ENCODE measurements at places on chromosomes 3 and 15.

DNA sequence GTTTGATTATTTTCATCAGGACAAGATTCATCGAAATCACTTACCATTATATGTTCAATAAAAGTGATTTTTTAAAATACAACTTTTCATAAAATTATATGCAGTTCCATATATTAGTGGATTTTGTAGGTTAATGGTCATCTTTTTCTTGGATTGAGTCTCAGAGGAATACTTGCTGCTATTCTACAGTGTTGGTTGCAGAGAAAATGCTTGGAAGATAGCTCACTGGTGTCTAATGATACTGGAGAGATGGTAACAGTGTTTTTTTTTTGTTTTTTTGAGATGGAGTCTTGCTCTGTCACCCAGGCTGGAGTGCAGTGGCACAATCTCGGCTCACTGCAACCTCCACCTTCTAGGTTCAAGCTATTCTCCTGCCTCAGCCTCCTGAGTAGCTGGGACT, 143.3 kb downstream of the TCF12 start:
- DNase-seq = no peak

- no peak for DNase-seq
These were observed 14.2 kb upstream of the PLXNA1 start for GRCh38 chr3:126968391-126969390.

DNA sequence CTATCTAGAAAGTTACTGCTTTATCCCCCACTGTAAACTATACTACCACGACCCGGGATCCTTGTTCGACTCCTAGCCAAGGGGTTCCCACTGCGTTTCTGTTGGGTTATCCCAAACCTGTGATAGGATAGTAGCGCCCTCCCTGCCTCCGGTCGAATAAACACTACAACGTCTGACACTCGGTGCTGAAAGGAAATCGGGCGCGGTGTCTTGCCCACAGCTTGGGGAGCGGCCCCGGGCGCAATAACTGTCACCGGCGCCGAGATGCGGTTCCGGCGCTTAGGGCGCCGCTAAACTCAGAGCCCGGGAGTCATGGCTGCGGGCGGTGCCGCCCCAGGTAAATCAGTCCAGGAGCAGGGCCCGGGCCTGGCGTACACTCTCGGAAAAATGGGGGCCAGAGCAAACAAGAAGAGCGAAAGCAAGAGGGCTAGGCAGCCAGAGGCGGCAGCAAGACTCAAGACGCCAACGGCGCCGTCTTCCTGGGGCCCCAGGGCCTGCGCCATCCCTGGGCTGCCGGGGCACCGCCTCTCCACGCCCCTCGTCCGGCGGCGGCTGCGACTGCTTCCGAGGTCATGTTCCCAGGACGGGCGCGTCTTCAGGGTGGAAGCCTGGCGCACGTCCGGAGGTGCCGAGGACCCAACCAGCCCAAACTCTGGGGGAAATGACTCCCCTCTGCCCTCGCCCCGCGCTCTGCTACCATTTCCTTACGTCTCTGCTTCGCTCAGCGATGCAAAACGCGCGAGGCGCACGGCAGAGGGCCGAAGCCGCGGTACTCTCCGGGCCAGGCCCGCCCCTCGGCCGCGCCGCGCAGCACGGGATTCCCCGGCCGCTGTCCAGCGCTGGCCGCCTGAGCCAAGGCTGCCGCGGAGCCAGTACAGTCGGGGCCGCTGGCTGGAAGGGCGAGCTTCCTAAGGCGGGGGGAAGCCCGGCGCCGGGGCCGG, at the start of gene DUT:
DUT (plus strand) TSS at position 575 of the 941 bp plus-strand sequence; CDS start at position 662, 87 bp downstream.
- DNase-seq = peak; percentile 79

DNA sequence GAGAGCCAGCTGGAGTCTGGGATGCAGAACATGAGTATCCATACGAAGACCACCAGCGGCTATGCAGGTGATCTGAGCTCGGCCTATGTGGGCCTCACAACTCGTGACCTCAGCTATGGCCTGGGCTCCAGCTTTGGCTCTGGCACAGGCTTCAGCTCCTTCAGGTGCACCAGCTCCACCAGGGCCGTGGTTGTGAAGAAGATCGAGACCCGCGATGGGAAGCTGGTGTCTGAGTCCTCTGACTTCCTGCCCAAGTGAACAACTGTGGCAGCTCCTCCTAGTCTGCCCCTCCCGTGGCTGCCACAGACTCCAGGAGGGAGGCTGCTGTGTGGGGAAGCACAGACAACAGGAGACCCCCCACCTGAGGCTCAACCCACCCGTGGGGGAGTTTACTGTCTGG, 3.6 kb upstream of the KPNA4 start:
- no peak for DNase-seq

- DNase-seq = no peak
These were observed 35.0 kb downstream of the MTMR10 start for GRCh38 chr15:30956216-30957124.

GRCh38 chr3:129015388-129016105, 14.4 kb downstream of the EFCC1 start:
- no peak for DNase-seq

DNA sequence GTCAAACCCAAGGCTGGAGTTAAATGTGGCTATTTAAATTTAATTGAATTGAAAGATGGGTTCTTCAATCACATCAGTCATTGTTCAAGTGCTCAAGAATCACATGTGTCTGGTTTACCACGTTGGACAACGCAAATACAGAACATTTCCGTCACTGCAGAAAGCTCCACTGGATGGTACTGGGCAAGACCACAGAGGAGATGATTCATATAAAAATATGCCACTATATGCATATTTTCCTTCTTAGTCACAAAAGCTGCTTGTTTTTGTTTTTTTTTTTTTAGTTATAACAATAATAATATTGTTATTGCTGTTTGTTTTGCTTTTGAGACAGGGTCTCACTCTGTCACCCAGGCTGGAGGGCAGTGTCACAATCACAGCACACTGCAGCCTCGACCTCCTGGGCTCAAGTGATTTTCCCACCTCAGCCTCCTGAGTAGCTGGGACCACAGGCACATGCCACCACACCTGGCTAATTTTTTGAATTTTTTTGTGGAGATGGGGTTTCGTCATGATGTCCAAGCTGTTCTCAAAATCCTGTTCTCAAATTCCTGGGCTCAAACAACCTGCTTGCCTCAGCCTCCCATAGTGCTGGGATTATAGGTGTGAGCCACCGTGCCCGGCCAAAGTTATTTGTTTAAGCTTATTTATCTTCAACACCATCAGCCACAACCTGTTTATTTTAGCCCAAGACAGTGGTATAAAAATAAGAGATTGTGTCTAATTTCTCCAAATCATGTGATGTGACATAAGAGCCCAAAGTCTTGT, 19.4 kb downstream of the RTP3 start:
- peak; percentile 75 for DNase-seq

DNA sequence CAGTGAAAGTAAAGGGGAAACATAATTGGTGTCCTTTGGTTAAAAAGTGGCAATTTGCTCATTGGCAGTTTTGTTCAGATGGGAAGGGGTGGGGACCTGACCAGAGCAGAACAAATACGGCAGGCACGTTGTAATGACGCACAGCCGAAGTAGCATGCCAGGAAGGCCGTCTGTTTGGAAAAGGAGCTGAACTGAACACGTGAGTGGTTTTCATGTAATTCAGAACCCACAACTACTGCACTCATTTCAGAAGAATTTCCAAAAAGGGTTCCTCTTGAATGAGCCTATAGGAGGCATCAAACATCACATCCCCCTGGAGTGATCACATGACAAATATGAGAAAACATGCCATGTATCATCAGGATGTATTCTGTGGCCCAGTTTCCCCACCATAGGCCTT, 42.9 kb upstream of the LMCD1 start:
- DNase-seq = no peak

DNA sequence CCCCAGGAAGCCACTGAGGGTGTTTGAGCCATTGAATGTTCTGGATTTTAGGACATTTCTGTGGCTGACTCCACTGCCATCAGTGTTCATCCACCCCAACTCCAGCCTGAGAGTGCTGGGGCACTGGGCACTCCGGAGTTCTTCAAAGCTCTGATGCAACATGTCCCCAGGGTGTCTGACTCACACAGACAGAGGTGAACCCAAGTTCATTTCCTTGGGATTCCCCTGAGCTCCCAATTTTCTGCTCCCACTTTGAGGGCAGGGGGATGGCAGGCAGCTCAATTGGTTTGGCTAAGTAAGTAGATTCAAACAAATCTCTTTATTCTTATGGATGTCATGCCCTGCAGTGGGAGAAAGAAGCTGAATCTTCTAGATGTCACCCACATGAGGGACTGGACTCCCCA, 2.2 kb downstream of the STRA6 start:
- DNase-seq = peak; percentile 90

DNA sequence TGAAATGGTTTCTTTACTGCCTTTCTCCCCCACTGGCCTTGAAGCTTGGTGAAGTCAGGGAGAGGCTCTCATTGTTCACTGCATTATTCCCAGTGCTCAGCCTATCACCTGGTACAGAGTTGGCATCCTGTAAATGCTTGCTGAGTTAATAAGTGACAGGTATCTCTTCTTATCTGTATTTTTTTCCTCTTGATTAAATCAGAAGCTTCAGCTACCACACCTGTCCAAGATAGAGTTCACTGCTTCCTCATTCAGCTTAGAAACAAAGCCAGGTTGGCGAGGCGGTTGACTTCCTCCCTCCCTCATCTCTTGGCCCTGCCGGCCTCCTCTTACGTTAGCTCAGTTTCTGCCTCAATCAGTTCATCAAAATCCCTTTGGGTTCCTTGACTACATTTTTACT, 142.8 kb downstream of the LIPC start:
- DNase-seq = no peak

DNA sequence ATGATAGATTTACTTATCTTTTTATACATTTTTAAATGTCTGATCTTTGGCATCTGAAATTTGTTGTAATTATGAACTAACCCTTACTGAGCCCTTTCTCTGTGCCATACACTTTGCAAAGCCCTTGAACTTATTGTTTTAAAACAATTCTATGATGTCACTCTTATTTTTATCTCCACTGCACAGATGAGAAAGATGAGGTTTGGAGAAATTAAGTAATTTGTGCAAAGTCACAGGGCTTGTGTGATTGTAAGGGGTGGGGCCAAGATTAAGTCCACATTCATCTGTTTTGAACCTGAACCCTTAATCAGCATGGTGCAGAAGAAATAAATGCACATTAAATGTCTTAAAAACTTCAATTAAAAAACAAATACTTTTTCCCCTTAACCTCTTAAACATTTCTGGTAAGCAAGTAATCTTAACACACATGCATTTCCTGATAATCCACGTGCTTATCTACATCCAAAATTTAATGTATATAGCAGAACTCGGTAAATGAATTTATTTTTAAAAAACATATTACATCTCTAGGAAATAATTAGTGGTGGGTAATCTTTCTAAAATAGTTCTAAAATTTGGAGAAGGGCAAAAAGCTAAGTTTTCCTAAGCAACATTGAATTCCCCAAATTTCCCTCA, 189.8 kb upstream of the TBC1D5 start:
- DNase-seq = no peak

DNA sequence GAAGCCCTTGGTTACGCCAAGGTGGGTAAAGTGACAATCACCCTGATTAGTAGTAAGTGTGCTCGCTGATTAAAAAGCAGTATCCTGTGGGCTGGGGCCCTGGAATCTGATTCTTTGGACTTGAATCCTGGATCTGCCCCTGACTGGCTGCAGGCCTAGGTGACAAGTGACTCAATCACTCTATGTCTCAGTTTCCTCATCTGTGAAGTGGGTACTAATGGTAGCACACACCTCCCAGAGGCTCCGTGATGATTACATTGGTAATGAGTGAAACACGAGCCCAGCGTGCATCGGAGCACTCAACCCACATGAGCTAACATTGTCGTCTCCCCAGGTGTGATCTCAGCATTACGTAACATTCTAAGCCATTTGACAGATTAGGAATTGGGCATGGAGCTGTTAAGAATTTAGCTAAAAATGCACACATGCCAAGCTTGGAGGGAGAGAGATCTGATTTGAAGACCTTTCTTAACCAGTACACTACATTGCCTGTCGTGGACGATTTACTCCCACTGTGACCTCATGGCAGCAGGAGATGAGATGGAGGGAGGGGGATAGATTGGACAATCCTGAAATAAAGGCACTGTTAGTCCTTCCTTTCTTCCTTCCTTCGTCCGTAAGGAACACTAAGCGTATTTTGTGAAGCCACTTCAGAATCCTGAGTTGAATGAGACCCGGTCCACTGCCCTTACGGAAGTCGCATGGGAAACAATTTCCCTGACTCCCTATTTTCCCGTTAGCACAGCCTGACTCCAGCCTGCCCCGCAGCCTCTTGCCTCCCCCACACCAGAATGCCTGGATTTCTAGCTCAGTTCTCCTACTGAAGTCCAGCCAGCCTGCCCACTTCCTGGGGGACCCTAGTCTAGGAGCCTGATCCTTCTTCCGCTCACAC, 32.1 kb downstream of the MGLL start:
- DNase-seq = peak; percentile 25

DNA sequence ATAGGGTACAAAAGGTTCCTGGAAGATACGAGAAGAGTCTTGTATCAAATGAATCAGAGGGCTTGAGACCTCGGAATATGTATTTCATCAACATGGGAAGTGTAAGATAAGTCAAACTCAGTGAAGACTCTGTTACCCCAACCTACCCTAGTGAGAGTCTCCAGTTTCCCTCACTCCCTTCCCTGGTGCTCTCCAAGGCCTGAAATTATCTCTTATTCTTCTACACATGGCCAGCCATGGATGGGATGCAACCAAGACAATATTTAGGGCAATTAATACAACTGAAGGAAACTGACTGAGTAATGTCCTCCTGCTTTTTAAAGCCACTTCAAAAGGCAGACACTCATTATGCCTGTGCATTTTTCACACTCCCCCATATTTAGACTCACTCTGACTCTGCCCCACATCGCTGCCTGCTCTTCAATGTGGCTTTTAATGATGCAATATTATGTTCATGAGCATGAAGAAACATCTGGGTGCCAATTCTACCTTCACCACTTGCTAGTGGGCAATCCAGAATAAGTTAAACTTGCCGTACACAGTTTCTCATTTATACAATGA, 137.1 kb upstream of the THBS1 start:
- no peak for DNase-seq

Data from epithelial cell of esophagus (primary cell).